ENCODE measurements at places on chromosomes 3 and 15.

DNA sequence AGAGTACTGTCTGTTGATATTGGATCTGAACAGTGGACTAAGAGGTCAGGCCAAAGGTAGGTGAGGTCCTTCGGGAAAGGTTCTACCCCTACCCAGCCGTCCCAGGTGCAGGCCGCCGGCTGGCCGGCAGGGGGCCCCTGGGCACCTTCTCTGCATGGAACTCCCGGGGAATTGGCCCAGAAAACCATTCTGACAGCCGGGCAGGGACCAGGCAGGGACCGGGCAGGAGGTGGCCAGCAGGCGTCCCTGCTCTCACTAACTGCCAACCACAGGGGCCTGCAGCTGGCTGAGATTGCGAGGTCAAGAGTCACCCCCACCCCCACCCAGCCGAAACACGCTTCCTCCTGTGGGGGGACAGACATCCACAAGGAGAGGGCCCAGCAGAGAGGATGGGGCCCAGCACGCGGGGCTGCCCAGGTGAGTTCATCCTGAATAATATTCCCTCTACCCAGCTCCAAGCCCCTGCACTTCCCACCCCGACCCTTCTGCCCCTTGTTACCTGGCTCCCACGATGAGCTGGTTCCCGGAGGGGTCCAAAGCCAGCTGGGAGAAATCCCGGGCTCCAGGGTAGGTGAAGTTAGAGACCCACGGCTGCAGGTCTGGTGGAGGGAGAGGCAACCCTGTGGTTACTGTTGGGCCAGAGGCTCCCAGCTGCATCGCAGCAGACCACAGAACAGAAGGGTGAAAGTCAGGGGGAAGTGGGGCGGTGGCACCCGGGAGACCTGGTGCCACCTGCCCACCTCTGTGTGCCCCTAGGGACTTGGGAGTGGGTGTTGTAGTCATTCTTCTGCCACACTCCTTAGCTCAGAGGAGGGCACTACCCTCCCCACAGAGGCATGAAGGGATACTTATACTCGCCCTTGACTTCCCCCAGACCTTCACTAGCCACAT is 84.4 kb downstream of the SEMA5B start:
- DNase-seq: peak; percentile 18

- no peak for DNase-seq
Measured at GRCh38 chr15:54410481-54410880, 432.2 kb downstream of the UNC13C start.

GRCh38 chr3:143991713-143992112 is 20.1 kb downstream of the DIPK2A start:
- DNase-seq: no peak

GRCh38 chr3:1616744-1617143 is 481.9 kb upstream of the CNTN4 start:
- no peak for DNase-seq

- DNase-seq: no peak
Measured at GRCh38 chr15:75693501-75694240, 19.0 kb downstream of the CSPG4 start.

GRCh38 chr15:40691737-40692136 is 3.2 kb upstream of the RAD51 start:
- DNase-seq: no peak

- no peak for DNase-seq
Measured at GRCh38 chr15:88835646-88836045, 32.4 kb downstream of the ACAN start.

DNA sequence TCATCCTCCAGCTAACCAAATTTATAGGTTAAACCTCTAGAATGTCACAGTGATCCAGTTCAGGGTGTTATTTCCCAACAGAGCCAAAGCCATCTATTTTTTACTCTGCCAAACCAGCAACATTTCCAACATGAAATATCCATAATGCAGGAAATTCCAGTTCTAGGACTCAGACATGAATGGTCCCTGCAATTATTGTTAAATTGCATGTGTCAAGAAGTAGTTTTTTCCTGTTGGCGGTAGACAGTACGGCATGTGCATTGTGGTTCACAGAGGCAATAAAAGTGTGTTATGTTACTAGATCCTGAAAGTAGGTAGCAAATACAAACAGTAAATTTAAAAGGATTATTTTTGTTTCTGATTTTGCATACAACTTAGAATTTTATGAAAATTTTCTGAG is 215.7 kb upstream of the THBS1 start:
- no peak for DNase-seq

DNA sequence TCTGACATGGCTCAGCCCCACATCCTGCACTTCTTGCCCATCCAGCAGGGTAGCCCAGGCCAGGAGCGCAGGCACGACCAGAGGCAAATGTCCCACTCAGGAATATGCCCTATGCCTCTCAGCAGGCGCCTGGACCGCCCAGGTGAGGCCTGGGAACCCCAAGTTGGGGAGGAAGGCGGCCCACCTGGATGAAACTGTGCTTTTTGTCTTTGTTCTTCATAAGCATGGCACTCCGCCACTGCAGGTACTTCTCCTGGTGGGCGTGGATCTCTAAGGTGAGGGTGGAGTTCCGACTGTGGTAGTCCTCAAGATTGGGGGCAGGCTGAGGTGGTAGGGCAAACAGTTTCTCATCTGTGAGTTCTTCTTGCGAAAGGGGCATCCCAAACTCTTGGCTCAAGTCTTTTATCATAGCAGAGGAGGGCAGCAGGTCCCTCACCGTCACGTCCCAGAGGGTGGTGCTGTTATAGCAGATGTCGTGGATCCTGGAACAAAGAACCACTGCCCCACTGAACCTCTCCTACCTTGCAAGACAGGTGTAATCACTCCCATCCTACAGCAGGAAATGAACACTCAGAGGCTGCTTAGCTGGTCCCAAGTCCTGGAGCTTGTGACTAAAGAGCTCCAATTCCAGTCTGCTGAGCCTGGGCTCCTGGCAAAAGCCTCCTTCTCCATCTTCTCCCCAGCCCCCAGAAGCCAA is 53.2 kb downstream of the ACAD9 start:
- no peak for DNase-seq

DNA sequence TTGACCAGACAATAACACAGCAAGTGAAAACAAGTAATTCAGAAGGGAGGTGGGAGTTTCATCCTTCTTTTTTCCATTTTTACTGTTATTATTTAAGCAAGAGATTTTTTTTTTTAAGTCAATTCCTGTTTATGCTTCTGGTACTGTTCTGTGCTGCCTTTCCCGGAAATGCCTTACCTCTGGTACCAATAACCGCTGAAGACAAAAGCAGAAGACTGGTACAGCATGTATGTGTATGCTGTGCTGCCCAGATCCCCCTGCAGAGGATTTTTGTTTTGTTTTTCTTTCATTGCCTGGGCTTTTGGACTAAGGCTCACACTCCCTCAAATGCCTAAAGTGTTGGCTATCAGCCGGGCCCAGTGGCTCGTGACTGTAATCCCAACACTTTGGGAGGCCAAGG is 21.3 kb upstream of the SRGAP3 start:
- DNase-seq: no peak

DNA sequence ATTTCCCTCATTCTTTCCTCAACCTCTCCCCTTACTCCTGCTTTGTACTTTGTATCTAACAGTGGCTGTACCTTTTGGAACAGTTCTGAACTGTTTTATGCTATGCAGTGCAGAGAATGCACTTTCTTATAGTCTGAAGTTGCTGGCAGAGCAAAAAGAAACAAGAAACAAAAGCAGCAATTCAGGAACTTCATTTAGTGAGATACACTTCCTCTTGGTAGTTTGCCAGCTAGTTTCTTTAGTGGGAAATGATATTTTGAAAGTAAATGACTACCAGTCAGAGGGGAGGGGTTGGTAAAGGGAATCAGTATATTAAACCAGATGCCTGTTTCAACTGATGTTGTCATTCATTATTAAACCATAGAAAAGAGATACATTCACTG is 55.0 kb upstream of the CHD2 start:
- no peak for DNase-seq

GRCh38 chr15:80019168-80019745 is 40.2 kb upstream of the ZFAND6 start:
- no peak for DNase-seq

DNA sequence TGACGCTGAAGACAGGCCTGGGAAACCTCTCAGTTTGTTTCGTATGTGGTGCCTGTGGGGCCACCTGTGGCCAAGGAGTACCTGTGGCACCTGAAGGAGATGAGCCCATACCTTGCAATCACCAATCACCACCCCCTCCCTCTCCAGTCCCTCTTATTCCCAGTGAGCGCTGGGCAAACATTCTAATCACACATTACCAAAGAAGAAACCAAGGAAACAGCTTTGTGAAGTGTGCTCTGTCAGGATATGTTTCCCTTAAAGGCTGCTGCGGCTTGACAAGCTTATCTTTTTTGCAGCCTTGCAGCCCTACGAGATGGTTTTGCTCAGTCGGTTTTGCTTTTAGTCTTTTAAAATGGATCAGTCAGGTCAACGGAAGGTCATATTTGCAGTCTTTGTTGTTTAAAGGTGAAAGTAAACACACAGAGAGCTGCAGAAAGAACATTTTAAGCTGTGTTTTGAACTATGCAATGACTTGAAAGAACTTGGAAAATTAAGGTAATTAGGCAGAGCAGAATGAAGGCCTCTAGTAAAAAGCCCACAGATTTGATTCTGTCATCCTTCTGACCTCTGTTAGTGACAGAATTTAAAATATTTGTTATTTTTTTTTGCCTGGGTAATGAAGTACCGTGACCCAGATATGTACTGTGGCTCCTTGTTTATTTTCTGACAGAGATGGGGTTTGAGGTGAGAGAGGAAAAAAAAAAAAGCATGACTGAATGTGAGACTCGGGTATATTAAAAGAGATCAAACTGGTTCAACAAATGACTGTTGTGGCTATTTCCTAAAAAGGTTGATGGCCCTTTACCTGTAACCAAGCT is 461.4 kb downstream of the NSUN3 start:
- no peak for DNase-seq

- no peak for DNase-seq
Measured at GRCh38 chr3:154933581-154933980, 146.5 kb upstream of the MME start.

- DNase-seq: no peak
Measured at GRCh38 chr3:171684221-171684620, 126.1 kb downstream of the PLD1 start.

DNA sequence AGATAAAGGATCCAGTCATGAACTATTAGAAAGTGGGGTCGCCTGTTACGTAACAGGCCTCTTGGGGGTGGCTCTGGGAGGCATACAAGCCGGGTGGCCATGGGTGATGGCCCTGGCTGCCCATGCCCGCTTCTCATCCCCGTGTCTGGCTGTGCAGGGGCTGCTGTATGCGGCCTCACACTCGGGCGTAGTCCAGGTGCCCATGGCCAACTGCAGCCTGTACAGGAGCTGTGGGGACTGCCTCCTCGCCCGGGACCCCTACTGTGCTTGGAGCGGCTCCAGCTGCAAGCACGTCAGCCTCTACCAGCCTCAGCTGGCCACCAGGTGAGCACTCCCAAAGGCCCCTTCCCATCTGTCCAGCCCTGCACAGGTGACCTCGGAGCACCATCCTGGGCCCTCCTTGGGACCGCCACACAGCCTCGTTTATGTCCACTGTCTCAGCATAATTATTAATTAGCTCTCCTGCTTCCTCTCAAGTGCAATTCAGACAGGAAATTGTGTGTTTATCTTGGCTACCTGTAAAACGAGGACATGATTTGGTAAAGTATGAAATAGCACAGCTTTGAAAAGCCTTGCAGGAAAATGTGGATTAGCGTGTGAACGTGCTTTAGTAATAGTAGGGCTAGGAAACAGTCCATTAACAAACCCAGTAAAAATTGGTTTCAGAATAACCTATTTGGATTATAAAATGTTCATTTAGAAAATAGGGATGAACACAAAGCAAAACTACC is 8.1 kb downstream of the CIB1 start:
- no peak for DNase-seq

DNA sequence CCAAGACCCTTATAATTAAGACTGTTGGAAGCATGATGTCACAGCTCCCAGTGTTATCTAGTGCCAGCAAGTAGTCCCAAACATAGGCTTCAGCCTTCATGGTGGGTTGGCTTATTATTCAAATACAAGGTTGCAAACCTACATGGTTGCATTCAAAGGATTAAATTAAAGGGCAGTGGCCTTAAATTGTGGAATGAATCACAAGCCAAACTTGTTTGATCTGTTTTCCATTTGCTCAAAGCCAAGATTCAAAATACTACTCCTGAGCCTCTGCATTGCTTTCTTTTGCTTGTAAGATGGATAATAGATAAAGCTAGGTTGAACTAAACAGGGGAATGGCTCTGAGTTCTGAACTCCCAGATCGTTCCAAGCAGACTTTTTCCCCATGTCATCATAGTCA is 52.4 kb upstream of the GNB4 start:
- DNase-seq: no peak

DNA sequence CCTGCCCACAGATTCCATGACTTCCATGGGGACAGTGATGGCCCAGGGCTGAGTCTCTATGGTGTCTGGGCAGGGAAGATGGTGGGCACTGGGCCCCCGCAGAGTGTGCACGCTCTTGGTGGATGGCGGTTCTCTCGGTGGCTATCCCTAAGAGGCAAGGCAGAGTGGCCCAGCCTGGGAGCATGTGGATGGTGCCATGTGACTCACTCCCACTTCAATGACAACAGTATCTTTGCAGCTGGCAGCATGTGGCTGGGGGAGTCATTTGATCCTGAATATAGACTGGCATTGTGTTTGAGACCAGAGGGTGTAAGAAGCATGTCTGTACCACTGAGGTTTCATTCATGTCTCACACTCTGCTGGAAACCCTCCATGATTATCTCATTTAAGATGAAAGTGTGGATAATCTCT is 101.2 kb downstream of the CORO2B start:
- DNase-seq: no peak

- no peak for DNase-seq
Measured at GRCh38 chr15:69132430-69132829, 28.0 kb upstream of the GLCE start.

DNA sequence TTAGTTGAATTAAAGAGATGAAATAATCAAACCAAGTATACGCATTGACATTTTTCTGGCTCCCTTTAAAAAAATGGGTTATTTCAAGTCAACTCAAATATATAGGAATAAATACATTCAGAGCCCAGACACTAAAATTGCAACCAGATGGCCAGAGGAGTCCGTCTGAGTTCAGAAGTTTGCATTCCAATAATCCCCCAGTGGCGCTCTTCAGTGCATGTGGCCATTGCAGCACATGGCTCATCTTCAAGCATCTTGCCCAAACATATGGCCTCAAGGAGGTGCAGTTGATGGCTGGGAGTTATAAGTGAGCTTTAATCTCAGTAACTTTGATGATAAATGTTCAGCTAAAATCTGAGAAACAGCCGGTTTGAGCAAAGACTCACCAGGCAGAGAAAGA is 295.8 kb upstream of the LRRN1 start:
- DNase-seq: no peak
